ENCODE measurements at places on chromosomes 7 and 10.

GRCh38 chr7:127927348-127927696 lies 103.9 kb downstream of the LRRC4 start:
- DNase-seq = no peak

DNA sequence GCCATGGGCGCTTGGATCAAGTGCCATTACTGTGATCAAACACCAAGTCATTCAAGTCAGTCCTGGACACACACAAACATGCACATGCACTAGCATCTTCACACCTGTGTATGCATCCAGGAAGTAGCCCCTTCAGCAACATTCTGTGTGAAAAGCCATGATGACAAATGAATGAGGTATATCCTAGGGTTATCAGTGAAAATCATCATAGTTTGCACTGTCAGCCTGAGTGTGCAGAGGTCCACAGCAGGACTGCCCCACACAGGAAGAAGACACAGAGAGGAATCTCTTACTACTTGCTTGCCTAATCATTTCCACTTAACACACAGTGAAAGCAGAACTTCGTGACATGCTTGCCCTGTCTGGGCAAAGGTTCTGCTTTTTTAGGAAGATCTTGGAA lies 184.0 kb upstream of the ADO start:
- DNase-seq = no peak

DNA sequence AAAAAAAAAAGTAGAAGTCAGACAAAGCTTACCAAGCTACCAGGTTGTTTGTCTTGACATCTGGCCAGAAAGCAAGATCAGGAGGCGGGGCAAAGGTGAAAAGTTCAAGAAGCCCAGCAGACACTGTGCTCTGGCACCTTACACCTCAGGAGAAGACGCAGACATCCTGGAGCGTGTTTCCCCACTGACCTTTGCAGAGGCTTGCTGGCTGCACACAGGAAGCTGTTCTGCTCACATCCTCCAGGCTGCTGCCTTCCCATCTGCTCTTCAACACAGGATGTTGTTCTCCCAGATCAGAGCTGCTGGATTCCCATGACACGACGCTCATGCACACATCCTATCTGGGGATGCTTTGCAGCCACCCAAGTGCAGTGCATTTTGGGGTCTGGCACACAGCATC lies 174.4 kb upstream of the KIAA1217 start:
- peak; percentile 71 for DNase-seq

DNA sequence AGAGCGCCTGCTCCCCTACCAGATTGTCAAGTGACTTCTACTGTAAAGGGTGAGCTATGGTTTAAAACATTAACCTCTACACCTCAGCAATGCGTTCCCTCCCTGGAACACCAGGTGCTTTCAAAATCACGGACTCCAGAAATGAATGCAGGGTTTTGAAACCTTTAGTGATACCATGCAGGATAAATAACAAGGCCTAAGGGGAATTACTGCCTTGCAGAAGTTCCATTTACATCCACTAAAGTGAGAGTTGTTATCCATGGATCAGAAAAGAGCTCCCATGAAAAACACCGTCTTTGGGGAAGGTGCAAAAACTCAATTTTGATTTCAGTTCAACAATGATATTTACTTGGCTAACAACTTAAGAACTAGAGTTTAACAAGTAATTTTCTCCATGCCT lies 4.0 kb downstream of the FZD8 start:
- DNase-seq = no peak

GRCh38 chr7:42886893-42887505 lies 24.9 kb downstream of the C7orf25 start:
- DNase-seq = peak; percentile 14

- no peak for DNase-seq
Observed at GRCh38 chr7:151176401-151176800, 8.9 kb upstream of the GBX1 start.

- peak; percentile 23 for DNase-seq
Observed at GRCh38 chr7:152881893-152882292, 122.3 kb downstream of the ACTR3B start.

DNA sequence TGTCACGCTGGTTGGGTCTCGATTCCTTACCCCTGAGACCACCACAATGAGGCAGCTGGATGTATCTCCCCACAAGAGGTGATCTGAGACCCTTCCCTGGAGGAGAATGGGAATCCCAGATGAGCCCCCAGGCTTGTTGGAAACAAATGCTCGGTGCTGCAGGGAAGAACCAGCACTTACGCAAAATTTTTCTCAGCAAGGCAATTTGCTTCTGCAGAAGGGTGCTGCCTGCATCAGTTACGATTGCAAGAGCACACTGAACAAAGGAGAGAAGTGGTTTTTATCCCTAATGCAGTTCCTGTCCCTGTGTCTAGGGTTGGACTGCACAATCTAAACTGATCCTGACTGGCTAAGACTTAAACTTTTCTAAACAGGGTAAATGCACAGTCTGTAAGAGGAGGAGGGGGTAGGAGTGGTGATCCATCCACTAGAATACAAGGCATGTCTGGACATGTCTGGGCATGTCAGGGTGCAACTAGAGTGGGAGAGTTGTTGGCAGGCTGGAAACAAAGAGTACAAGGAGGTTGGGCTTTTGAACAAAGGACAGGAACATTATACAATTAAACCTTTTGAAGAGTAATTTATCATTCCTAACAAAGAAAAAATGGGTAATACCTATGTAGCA lies 114.9 kb upstream of the FAM3C start:
- peak; percentile 42 for DNase-seq

DNA sequence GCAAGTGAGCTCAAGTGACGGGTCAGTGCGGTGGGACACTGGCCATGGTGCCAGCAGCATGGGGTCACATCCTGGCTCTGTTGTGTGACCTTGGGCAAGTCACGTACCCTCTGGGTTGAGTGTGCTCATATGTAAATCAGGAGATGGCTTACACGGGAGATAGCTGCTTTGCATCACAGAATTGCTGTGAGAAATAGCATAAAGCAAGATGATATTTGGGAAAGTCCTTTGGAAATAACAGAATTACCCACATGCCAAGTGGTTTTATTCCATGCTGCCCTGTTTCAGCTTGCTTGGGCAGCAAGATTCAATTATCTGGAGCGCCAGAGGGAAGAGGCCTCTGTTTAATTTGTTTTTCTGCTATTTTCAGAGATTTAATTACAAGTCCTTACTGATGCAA lies 48.9 kb downstream of the LYZL2 start:
- no peak for DNase-seq

GRCh38 chr10:14527134-14527844 lies 196.6 kb upstream of the FRMD4A start:
- DNase-seq = peak; percentile 44

DNA sequence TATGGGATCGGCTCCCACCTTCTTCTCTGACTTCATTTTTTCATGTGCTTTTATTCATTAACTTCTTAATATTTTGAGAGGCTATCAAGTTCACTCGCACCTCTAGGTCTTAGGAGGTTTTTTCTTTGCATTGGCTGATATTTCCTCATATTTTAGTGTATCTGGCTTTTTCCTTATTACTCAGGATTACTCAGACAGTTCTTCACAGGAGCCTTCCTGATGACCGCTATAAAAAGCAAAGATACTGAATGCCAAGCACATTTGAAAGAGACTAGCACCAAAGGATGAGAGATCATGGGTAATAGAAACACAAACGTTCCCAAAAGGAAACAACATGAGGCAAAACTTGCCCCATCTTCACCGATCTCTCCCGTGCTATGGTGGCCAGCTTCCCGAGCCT lies 409.2 kb upstream of the KLF6 start:
- DNase-seq = no peak

DNA sequence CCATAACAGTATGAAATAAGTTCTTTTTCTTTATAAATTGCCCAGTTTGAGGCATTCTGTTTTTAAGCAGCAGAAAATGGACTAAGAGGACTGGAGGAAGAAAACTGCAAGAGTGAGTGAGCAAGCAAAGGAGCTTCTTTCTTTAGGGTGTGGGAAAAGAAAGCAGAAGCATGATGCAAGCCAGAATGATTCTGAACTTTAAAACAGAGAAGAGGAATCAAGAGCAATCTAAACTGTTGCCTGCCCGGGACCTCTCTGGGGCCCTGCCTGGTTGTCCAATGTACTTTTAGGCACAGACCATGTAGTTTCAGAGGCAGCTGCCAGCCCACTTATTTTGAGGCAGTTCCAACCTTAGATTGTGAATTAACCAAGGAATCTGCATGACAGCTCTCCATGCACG lies 186.3 kb downstream of the PLPP4 start:
- no peak for DNase-seq

DNA sequence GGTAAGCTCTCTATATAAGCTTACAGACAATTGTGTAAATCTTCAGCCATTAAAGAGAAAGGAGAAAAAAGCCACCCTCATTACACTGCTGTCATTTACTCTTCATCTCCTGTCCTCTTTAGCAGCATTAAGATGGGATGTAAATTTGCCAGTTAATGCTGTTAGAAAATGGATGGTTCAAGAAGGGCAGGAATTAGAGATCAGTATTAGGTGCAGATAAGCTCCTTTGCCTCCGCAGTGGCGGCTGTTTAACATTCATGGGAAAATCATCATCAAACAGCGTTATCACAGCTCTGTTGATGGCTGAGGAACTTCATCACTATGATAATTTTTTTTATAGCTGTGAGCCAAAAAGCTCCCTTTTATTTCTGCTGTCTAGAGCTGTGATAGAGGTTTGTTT lies 61.8 kb upstream of the FAM204A start:
- DNase-seq = no peak

DNA sequence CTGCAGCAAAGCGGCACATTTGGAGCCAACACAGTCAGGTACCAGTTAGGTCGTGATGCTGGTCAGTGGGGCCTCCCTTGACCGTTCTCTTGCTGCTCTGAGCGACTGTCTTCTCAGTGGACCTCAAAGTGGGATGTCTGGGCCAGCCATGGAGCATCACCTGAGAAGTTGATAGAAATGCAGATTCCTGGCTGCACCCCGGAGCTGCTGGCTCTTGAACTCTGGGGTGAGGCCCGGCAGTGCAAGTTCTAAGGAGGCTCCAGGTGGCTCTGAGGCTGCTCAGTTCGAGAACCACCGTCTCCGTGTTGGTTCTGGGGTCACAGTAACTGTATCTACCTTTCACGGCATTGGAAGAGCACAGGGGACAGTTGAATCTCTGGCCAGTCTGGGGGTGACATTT lies 147.5 kb downstream of the WDR37 start:
- no peak for DNase-seq

DNA sequence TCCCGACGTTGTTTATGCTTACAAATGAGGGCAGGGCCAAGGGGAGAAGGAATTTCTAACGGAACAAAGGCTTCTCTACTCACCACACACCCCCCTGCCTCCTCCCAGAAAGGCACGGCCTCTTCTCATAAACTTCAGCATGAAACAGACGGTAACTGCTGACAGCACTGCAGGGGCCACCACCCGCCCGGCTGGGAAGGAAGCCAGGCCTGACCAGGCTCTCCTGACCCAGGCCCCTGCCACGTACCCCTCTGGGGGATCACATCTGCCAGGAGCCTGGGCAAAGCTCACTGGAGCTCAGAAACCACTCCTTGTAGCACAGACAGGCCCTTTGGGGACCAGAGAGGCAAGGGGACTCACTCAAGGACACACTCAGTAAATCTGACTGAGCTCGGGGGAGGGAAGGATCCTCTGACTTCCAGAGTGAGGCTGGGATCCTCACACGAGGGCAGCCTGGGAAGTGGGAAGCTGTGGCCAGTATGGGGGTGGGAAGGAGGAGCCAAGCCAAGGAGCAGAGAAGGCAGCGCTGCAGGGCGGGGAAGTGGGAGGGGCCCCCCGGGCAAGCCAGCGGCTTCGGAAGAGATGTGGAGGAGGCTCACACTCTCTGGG lies 46.1 kb downstream of the ZCCHC24 start:
- no peak for DNase-seq

- DNase-seq = no peak
Observed at GRCh38 chr10:37379991-37380390, 254.6 kb downstream of the ANKRD30A start.

GRCh38 chr7:112362731-112363131 lies 87.5 kb upstream of the IFRD1 start:
- DNase-seq = no peak

- peak; percentile 98 for DNase-seq
Observed at GRCh38 chr7:97005183-97006054, at the start of gene DLX6. TSS of gene DLX6 (plus strand) at chr7:97005553. CDS start at chr7:97005978, 425 bp downstream.

GRCh38 chr10:69253171-69253570 lies 25.1 kb upstream of the HK1 start:
- no peak for DNase-seq

DNA sequence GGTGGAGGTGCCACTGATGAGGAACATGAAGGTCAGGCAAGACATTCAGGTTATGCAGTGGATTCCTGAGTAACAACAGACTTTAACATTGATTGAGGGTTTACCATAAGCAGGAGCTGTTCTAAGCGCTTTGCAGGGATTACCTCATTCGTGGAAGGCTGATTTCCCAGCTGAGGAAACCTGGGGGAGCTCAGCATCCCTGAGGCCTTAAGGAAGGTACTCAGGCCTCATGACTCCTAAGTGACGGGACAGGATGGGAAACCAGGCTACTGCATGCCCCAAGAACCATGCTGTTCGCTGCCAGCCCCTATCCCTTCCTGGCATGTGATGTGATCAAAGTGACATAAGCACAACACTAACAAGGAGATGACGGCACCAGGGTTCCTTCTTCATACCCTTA lies 143.6 kb upstream of the NFE2L3 start:
- peak; percentile 24 for DNase-seq

- DNase-seq = no peak
Observed at GRCh38 chr10:102491136-102491535, 11.4 kb downstream of the ACTR1A start.

GRCh38 chr10:63703740-63704345 lies 182.6 kb downstream of the REEP3 start:
- peak; percentile 87 for DNase-seq

GRCh38 chr10:108861181-108861754 lies 1062.0 kb downstream of the XPNPEP1 start:
- no peak for DNase-seq

DNA sequence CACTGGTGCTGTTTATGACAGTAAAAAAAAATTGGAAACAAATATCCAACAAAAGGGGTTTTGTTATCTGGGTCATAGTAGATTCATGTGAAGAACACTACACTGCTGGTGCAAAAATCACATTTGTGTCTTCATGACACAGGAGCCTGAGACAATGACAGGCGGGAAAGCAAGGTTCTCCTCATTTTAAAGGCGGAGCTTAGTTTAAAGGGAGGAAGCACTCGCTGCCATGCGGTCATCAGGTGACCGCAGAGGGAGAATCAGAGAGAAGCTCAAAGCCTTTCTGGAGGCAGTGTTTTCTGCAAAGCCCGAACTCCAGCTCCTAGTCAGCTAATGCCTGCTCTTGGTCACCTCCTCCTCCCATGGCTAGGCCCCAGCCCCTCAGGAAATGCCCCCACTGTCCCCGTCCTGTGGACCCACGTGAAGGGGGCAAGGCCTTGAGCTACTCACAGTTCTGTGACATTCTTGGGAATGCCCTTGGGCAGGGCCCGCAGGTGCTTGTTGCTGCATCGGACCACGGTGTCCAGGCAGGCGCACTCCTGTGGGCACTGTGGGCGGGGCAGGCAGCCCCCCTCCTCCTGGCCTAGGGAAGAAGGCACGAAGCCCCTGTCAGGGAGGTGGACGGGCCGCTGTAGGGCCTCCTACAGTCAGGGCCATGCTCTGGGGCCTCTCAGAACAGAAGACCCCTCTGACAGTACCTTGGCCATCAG lies 146.1 kb downstream of the SLIT1 start:
- DNase-seq = no peak

GRCh38 chr7:11923376-11923930 lies 91.5 kb upstream of the THSD7A start:
- peak; percentile 45 for DNase-seq

- no peak for DNase-seq
Observed at GRCh38 chr7:1421946-1422345, 37.3 kb downstream of the MICALL2 start.
